ENCODE measurements at places on chromosomes 16 and 17.

- DNase-seq: no peak
Measured at GRCh38 chr17:82019690-82020571, 2.7 kb downstream of the CENPX start.

DNA sequence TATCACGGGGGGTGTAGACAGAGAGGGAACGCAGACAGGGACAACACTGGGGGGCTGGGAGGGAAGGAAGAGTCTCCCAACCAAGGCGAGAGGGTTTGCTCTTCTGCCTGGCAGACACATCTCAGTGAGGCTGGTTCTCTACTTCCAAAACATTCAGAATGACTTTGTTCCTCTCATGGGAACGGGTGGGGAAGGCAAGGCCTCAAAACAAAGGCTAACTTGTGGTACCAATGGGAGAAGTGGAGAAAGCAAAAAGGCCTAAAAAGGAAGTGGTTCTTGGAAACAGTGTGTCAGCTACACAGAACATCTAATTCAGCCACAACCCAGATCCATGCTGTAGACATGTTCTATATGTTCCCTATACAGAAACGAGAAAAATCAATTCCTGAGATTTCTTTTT is 7.5 kb downstream of the FLOT2 start:
- DNase-seq: no peak

GRCh38 chr17:4782652-4783051 is 3.5 kb downstream of the VMO1 start:
- DNase-seq: no peak

DNA sequence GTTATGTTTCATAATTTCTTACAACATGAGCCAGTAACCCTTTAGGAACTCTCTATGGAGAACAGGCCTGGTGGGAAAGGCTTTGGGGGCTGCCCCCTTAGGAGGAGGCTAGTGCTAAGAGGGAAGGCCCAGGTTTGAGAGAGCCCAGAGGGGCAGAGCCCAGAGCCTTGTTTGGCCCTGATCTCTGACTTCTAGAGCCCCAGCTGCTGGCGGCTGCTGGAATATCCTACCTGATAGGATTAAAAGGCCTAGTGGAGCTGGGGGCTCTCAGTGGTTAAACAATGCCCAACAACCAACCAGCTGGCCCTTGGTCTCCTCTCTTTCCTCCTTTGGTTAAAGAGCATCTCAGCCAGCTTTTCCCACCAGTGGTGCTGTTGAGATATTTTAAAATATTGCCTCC is 54.1 kb downstream of the IGF2BP1 start:
- no peak for DNase-seq

GRCh38 chr17:78196716-78197115 is 9.6 kb downstream of the AFMID start:
- no peak for DNase-seq

DNA sequence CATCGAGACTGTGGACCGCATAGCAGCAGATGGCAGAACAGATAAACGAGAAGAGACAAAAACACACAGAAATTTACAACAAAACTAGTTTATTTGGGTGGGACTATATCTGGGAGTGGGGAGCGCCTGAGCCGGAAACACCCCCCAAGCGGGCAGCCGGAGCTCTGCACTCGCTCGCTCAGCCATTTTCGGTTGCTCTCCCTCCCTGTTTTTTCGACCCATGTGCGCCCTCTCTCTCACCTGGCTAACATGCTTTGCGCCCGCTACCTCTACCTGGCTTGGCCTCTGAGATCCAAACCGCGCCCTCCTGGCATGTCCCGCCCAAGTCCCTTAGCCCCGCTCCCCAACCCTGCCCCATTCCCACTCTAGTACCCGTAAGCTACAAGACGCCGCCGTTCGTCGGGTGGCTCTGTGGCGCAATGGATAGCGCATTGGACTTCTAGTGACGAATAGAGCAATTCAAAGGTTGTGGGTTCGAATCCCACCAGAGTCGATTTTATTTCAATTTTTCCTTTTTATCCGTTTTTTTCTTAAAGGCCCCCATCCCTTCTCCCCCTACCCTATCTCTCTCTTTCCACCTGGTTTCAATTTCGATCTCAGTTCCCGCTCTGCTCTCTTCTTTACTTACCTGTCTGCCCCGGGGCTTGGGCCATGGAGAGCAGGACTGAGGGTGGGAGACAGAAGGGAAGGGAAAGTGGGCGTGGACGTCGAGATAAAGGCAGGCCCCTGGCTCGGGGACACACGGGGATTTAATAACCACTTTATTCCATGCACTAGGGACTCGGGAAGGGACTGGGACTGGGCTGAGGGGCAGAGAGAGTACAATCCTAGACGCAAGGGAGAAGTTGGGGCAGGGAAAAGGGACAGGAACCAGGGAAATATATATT is 2.4 kb upstream of the ALOXE3 start:
- no peak for DNase-seq

DNA sequence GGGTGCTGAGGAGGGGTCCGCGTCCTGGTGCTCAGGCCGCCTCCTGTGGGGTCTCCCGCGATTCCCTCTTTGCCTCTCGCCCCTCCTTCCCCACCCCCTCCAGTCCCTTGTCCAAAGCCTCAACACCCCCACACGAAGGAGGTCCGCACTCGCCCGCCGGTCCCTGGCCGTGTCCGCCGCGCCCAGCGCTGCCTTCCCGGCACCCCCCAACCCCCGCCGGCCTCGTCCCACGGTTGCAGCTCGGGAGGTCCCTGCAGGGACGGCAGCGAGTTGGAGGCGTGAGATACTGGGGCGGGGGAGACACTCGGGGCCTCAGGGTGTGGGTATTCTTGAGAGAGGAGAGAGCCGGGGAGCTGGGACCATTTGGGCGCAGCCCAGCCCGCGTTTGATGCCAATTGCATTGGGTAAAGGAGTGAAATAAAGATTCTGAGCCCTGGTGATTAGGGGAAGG is 468 bp downstream of the FLYWCH2 start:
- DNase-seq: no peak

DNA sequence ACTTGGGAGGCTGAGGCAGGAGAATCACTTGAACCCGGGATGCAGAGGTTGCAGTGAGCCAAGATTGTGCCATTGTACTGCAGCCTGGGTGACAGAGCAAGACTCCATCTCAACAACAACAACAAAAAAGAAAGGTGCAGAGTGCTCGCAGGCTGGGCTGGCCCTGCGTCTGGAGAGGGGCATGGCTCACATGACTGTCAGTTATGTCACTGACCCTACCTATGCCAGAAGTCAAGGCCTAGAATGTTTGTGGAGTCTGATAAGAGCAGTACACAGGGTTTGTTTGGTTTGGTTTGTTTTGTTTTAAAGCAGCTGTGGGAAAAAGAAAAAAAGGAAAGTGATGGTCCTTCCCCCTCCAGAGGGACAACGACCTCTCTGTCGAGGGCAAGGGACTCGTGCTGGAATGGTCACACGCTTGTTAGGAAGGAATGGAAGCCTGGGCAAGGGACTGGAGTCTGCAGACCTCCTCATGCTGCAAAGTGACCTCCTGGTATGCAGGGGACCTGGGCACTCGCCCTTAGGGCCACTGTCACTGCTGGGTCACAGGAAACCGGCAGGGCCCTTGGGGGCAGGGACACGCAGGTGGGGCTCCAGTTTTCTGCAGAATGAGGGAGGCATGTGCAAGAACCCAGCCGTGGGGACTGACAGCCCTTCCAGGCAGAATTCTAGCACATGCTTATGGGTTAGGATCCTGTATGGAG is 10.1 kb upstream of the OSGIN1 start:
- DNase-seq: no peak

GRCh38 chr16:77662246-77662645 is 60.1 kb upstream of the NUDT7 start:
- no peak for DNase-seq

DNA sequence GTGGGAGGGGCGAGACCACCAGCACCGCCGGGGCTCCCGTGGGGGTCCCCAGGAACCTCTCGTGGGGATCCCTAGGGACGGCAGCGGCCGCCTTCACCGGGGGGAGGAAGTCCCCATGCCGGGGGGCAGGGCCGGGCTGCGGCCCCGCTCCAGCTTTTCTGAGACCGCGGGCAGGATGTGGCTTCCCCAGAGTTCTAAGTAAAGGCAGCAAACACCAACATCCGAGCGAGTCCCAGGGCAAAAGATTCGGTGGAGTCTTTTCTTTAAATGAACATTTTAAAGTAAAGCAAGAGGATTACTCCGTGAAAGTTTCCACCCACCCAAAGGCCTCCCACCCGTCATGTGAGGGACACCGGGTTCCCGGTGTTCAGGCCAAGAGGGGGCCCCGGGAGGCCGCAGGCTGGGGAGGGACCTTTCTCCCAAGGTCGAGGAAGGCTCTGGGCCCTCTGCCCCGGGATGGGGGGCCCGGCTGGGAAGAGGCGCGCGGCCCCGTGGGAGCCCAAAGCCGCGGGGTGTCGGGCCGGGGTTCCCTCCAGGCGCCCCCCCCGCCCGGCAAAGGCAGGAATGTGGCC is 137.2 kb upstream of the RPH3AL start:
- DNase-seq: no peak

DNA sequence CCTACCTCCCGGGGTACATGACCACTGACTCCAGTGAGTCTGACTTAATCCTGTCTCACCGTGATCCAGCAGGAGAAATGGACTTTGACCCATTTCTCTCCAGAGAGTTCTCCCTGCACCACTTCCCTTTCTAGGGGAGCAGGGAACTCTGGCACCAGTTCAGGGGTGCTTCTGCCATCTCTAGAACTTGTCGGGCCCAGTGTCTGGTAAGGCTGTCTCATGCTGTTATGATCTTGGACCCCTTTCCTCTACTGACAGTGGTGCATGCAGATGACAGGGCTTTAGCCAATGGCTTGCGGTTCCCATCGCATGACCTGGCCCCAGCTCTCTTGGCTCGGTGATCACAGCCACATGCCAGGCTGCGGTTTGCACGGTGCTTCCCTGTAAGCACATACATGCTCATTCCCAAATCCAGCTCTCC is 62.0 kb downstream of the SLC39A11 start:
- no peak for DNase-seq

DNA sequence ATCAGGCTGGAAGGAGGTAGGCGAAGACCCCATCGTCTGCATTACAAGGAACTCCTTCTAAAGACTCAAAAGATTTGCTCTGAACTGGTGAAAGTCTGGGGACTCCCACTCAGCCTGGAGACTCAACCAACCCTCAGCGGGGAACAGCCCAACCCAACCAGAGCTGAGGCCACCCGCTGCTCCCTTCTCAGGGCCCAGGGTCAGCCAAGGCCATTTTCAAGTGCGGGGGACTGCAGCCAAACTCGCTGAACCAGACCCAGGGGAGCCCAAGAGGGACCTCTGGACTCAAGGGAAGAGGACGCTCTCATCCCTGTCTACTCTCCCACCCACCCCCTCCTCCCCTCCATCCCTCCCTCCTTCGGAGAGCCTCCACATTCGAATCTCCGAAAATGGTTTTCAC is 24.1 kb downstream of the XYLT1 start:
- DNase-seq: no peak

GRCh38 chr16:2712546-2712945 is 7.5 kb downstream of the PRSS27 start:
- DNase-seq: no peak

DNA sequence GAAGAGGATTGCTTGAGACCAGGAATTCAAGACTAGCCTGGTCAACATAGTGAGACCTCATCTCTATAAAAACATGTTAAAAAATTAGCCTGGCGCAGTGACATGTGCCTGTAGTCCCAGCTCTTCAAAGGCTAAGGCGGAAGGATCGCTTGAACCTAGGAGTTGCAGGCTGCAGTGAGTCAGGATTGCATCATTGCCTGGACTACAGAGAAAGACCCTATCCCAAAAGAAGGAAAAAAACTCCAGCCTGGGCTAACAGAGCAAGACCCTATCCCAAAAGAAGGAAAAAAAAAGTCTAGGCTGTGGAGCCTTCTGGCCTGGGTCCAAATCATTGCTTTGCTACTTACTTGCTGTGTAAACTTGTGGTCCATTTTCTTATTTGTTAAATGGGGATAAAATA is 4.9 kb downstream of the CCP110 start:
- DNase-seq: no peak

DNA sequence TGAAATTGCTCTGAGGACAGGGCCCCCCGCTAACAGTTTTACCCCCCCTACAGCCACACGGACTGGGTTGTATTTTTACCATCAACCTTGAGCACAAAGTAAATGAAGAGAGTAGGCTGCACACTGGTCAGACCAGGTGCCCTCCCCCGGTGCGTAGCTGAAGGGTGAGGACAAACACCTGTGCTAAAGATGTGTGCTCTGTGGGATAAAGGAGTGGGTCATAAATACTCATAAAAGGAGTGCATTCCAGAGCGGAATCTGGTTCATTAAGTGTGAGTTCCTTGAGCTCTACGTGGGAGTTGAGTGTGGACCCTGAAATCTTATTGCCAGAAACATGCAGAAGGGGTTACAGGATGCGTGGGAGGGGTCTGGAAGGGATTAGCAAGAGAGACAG is 217.0 kb downstream of the CCDC182 start:
- DNase-seq: no peak

- DNase-seq: no peak
Measured at GRCh38 chr17:81132770-81133723, 32.3 kb upstream of the PVALEF start.

DNA sequence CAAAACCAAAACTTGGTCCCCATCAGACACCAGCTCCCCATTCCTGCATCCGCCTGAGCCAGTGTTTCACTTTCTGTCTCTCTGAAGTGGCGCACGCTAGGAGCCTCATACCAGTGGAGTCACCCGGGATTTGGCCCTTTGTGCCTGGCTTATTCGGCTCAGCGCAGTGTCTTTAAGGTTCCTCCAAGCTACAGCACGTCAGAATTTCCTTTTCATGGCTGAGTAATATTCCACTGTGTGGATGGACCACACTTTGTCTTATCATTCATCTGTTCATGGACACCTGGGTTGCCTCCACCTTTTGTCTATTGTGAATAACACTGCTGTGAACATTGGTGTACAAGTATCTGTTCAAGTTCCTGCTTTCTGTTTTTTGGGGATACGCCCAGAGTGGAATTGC is 45.2 kb upstream of the CHMP6 start:
- DNase-seq: no peak

- no peak for DNase-seq
Measured at GRCh38 chr17:62309396-62309795, 71.0 kb upstream of the EFCAB3 start.
